ENCODE measurements at places on chromosomes 13 and 19.
A peak's percentile ranks its signal among the peaks of the same experiment; 100 is the strongest.

GRCh38 chr19:9808855-9809824 is 9.7 kb downstream of the FBXL12 start:
- no peak for DNase-seq

DNA sequence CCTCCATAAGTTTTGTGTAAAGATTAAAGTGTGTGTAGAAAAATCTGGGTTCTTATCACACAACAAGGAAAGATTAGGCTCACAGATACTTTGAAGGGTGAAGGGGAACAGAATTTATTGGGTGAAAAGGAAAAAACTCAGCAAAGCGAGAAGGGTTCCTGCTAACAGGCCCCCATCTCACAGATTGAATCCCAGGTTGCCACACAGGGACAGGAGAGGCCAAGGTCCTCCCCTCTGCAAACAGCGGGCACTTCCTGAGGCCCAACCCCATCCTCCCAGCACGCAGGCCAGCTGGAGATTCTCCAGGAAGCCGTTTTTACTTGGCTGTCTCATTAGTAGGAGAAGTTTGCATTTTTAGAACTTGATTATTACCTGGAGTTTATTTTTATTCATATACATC is 15.2 kb upstream of the ERCC5 start:
- no peak for DNase-seq

DNA sequence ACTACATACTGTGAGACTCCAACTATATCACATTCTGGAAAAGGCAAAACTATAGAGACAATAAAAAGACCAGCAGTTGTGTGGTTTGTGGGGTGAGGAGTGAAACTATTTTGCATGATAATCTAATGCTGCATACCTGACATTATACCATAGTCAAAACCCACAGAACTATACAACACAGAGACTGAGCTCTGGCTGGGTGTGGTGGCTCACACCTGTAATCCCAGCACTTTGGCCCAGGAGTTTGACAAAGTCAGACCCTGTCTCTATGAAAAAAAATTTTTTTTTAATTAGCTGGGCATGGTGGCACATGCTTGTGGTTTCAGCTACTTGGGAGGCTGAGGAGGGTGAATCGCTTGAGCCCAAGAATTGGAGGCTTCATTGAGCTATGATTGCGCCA is 11.9 kb downstream of the ZNF541 start:
- no peak for DNase-seq

DNA sequence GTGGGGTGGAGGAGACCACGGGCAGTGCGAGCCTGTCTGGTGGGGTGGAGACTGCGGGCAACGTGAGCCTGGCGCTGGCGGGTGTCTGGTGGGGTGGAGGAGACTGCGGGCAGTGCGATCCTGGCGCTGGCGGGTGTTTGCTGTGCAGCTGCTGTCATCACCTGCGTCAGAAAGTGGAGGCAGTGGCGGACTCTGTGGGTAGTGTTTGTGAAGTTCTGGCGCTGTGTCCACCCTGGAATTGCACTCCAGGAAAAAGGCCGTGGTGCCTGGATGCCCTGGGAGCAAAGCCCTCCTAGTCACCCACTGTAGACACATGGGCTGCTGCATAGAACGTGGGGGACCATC is 6.2 kb downstream of the TEX29 start:
- DNase-seq = no peak

DNA sequence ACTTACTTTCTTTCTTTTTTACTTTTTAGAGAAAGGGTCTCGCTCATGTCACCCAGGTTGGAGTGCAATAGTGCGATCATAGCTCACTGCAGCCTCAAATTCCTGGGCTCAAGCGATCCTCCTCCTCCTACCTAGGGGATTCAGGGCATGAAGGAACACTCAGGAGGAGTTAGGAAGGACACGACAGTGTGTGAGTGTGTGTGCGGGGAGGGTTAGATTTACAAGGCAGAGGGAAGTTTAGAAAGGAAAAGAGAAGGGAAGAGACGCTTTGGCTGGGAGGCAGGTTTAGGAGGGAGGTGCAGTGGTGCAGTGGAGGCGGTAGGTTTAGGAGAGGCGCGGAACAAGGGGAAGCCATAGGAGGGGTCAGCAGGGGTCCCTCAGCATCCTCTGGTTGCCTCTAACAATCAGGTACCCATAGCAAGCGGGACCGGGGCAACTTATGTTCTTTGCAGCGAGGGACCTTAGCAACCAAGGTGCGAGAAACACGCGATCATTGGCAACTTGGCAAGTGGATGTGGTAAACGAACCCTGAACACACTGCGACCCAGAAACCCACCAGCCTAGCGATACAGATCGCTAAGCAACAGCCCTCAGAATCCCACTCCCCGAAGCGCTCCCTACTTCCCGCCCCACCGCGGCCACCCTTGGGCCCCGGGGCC is 501 bp downstream of the SIRT2 start:
- peak; percentile 49 for DNase-seq

DNA sequence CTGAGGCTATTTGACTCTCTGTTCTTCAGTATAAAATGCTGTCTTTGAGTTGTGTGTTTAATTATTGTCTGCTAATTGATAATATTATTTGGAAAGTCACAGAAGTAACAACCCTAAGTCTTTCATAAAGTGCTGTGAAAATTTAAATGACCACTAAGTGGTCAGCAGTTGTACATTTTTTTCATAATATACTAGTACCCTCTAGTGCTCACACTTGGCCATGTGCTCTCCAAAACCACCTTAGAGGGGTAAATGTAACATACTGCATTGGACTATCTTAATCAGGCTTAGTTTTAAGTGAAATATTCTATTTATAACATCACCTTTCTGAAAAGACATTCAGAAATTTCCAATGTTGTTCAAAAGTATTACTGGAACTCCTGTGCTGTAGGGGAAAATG is 745.3 kb downstream of the GPC5 start:
- peak; percentile 10 for DNase-seq

GRCh38 chr19:32224371-32225244 is 120.8 kb upstream of the ZNF507 start:
- DNase-seq = peak; percentile 35

GRCh38 chr19:7225741-7226140 is 68.5 kb downstream of the INSR start:
- DNase-seq = no peak

DNA sequence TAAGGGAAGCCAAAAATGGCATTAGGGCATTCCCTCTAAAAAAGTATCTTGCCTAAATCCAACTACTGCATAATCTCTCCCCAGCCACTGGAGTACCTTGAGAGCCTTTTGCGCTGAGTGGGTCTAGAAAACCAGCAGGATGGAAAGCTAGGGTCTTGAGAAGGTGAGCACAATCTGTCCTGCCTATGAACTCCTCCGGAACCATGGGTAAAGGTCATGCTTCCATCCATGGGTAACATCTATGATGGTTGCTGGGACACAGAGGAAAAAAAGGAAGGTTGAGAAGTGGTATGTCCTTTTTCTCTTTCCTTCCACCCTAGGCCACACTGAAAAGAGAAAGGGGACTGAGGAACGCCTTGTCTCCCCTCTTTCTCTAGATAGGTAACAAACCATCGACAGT is 52.4 kb downstream of the ZNF676 start:
- peak; percentile 18 for DNase-seq

GRCh38 chr13:98520674-98521449 is 56.0 kb downstream of the STK24 start:
- no peak for DNase-seq

- DNase-seq = peak; percentile 35
These were observed 31.6 kb downstream of the WDR87 start for GRCh38 chr19:37874784-37875183.

GRCh38 chr19:573519-573825 is 1.1 kb downstream of the BSG start:
- DNase-seq = no peak

DNA sequence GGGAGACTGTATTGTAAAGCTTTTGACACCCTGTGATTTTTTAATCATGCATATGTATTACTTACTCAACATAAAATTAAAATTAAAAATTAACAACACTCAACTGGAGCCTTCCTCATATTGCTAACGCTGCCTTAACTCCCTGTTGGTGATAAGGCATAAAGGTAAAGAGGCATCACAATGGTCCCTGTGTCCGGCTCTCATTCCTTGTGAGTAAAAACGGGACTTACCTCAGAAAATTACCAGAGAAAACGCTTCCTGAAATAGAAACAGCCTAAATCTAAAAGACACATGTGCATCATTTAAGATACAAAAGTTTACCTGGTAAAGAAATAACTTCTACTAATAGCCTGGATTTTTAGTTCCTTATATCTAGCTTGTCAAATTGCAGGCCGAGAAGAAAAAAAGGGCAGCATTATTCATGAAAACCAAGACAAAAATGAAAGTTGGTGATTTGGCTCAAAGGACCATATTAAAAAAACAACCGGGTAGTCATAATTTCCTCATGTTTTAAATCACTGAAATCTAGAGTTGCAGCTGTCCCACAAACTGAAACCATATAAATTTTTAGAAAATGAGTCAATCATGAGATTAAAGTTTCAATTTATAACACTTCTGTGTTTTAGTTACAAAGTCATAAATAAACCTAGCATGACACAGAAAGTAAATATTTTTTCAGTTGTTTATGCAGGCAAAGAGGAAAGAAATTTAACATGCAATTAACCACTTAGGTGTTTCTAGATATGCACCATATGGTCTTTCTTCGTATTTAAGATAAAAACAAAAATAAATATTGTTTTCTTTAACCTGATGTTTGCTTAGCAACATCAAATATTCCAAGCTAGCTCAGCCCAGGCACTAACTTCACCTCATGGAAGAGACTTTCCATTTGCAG is 94.7 kb downstream of the MIPEP start:
- peak; percentile 71 for DNase-seq

DNA sequence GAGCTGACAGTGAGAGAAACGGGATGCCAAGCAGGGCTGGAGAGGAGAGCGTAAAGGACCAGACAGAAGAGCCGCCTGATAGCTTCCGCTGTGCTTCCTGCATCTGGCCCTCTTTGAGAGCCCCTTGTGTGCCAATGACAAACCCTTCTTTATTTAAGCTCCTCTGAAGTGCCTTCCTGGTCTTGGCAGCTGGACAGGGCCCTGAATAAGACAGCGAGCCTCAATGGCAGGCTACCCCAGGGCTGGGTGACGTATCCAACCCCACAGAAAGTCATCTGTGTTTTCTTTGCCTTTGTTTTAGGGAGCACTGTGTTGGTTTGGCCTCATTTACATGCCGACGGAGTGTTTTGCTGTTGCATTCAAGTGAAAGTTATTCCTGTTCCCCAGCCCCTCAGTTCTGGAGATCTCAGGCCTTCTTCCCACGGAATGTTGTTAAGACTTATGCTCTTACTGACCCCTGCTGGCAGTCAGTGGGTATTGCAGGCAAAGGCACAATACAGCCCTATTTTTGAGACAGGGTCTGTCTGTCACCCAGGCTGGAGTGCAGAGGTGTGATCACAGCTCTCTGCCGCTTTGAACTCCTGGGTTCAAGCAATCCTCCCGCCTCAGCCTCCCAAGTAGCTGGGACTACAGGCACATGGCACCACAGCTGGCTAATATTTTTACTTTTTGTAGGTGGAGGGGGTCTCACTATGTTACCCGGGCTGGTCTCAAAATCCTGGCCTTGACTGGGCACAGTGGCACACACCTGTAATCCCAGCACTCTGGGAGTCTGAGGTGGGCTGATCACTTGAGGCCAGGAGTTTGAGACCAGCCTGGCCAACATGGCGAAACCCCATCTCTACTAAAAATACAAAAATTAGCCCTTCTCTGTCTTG is 16.8 kb downstream of the CCL25 start:
- DNase-seq = no peak

DNA sequence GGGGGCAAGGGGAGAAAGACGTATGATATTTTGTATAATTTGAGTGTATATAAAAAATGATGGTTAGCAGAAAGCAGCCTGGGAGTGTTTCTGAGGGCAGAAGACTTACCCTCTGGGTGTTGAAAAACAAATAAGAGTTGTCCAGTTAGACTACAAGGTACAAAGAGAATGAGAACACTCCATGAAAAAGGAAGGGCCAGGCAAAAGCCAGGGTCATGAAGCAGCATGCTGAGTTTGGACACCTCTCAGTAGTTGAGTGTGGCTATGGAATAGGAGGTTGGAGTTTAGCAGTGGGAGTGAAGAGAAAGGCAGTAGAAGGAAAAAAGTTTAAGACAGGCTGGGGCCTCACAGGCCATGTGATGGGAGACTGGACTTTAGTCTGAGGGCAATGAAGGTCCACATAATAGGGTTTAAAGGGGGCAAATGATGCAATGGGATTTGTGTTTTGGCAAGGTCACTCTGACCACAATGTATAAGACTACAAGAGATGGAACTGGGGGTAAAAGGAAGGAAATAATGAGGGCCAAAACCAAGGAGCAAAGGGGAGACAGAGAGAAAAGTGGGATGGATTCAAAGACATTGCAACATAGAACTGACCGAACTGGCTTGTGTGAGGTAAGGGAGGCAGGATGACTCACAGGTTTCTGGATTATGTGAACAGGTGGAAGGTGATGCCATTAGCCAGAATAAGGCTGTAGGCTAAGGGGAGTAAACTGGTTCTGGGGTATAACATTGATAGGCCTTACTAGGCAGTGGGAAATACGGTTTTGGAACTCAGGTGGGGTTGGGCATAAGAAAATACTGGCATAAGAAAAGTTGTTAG is 76.6 kb downstream of the SERP2 start:
- DNase-seq = no peak

GRCh38 chr19:19181488-19181998 is 10.4 kb downstream of the BORCS8 start:
- no peak for DNase-seq

DNA sequence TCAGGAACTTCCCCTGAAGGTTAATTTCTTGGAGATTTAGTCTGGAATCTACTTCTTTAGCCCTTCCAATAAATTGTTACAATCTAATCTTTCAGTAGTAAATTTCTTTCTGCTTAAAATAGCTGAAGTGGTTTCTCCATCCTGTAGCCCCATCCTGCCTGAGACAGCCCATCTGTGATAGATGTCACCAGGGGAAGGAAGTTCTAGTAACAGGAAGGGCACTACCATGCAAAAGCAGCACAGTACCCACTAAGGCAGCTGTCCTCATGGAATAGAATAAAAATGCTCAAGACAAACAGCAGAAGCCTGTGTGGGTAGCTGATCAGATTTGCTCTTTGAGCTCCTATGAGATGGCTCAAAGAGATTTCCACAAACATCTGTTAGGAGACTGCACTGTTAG is 1036.5 kb downstream of the SLITRK5 start:
- DNase-seq = no peak

DNA sequence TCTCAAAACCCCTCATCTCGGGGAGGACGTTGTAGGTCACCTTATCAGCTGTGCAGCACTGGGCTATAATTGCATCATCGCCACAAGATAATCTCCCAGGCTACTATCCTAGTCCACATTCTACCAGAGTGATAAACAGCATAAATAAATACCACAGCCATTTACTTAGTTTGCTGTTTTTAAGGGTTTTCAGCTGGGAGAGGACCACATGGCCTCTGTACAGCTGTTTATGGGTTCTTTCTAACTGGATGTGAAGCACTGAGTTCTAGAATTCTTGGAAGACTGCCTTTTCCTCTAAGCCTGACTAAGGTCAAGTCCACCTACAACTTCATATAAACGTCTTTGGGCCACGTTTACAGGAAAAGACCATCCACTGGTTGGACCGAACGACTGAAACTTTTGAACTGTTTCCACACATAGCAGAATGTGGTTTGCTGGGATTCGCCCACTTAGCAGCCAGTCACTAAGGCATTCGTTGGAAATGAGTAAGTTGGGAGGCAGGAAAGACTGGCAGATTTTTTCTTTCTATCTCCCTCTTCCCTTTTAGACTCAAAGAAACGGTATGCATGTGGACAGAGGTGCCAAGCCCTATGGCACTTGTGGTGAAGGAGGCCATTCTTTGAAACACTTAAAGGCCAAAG is 752.5 kb upstream of the SGCG start:
- peak; percentile 69 for DNase-seq

- DNase-seq = no peak
These were observed 16.3 kb upstream of the VSTM2B start for GRCh38 chr19:29509456-29509855.
